ENCODE measurements at places on chromosomes 1 and 21.

DNA sequence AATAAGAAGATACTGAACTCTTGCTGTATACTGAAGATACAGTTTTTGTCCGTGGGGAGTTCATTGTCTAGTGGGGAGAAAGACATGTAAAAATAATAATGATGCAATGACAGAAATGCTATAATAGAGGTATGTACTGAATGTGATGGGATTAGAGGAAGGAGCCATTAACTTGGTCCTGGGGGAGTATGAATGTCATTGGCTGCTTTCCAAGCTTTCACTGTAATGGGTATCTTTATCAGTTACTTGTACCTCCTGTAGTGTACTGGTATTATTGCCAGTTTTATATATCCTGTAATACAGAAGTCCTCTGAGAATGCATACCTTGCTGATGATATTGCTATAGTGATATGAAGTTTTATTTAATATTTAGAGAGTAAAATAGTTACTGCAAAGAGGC is 7.4 kb downstream of the BTBD8 start:
- ATAC-seq, result no peak

GRCh38 chr1:162951553-162952315 is 90.8 kb upstream of the CCDC190 start:
- no peak for ATAC-seq

GRCh38 chr1:18849261-18849711 is 10.2 kb downstream of the TAS1R2 start:
- no peak for ATAC-seq

DNA sequence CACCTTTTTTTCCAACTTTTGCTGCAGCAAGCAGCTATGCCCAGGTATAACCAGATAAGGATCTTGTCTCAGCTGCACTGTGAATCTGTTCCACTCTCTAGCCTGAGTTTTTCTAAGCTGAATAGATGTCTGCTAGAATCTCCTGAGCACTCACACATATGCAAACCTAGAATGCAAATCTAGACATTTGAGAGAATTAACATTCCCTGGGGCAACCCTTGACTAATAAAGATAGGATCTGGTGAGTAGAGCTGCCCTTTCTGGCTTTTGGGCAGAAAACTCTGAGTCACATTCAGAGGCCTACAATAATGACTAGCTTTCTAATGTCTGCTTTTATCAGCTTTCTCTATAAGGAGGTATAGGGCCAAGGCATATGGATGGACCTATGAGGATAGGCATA is 61.4 kb upstream of the BARHL2 start:
- ATAC-seq, result no peak

- ATAC-seq, result no peak
Observed at GRCh38 chr1:14922942-14923726, 230.4 kb upstream of the TMEM51 start.

GRCh38 chr1:162500805-162501204 is 3.2 kb downstream of the UHMK1 start:
- ATAC-seq, result no peak

- ATAC-seq, result no peak
Observed at GRCh38 chr1:57748719-57749118, 324.9 kb upstream of the DAB1 start.

GRCh38 chr1:156935505-156936128 is 15.2 kb downstream of the LRRC71 start:
- no peak for ATAC-seq

Measured in SK-N-SH treated with all-trans-retinoic acid at 6 μM for 48 hours (cell line).